ENCODE measurements at places on chromosomes 5 and 9.

DNA sequence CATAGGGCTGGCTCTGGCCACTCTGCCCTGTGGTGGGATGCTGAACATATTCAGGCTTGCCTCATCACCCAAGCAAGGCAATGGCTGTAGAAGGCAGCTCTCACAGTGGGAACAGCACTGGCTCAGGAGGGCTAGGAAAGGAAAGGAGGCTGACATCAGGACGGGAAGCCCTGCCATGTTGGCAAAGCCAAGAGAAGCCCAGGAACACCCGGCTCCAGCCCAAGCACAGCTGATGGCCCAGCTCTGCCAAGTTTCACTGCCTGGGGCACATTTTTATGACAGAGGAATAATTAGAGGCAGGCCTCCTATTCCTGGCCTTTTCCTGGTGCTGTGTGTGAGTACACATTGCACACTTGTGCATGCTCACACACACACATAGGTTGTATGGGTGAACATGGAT lies 163.6 kb upstream of the SMIM23 start:
- DNase-seq, result no peak

GRCh38 chr5:154200221-154200620 lies 9.7 kb downstream of the GALNT10 start:
- DNase-seq, result no peak

GRCh38 chr9:94860678-94861588 lies 134.4 kb downstream of the AOPEP start:
- DNase-seq, result peak; percentile 16

DNA sequence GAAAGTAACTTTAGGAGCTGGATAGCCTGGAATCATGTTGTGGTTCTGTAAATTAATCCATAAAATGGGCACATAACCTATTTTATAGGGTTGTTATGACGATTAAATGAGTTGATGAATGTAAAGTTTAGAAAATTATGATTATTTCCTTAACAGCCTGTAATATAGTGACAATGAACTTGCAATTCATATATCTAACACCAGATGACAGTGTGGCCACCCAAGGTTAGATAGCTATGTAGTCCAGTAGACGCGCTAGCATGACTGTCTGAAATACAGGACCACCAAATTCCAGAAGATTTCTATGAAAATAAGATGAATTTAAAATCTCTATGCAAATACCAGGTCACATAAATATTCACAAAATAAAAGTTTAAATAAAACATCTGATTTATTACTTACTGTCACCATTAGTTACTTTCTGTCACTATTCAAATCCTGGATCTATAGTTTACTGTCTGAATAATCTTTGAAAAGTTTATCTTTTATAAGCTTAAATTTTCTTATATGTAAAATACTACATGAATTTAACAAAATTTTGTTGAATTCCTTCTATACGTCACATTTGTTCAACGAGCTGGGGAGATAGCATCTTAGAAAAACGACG lies 26.1 kb upstream of the MACIR start:
- no peak for DNase-seq

DNA sequence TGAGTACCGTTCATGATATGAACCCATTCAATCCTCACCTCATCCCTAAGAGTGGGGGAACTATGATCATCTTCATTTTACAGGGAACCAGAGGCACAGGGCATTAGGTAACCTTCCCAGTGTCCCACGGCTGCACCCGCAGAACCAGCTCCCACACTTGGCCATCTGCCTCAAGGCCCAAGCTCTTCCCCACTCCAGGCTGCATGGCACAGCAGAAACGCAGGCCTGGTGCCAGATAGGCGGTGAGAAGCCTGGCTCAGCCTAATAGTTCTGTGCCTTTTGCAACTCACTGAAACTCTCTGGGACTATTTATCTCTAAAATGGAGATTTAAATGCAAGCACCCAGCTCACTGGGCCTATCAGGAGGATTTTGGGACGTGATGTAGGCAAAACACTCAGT lies 90.8 kb upstream of the ZNF618 start:
- DNase-seq, result no peak

- DNase-seq, result no peak
Measured at GRCh38 chr5:124628721-124629596, 117.5 kb downstream of the ZNF608 start.

- DNase-seq, result no peak
Measured at GRCh38 chr9:92820964-92821363, 56.3 kb upstream of the BICD2 start.

GRCh38 chr5:39371367-39371635 lies 7.0 kb upstream of the C9 start:
- DNase-seq, result no peak

DNA sequence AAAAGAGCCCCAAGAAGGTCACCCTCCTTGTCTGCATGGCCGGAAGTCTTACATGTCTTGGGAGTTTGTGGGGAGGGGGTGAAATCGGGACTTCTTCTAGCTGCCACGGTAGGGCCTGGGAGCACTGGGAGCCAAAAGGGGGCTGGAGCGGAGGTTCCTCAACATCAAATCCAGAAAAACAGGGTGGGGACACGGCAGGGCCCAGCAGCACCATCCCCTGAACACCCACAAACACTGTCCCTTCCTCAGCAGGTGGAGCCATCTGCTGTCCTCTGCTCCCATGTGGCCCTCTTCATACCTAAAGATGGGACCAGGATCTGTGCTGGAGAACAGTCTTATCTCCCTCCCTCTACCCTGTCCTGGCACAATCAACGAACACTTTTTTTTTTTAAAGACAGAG lies 2.7 kb downstream of the TERT start:
- no peak for DNase-seq

DNA sequence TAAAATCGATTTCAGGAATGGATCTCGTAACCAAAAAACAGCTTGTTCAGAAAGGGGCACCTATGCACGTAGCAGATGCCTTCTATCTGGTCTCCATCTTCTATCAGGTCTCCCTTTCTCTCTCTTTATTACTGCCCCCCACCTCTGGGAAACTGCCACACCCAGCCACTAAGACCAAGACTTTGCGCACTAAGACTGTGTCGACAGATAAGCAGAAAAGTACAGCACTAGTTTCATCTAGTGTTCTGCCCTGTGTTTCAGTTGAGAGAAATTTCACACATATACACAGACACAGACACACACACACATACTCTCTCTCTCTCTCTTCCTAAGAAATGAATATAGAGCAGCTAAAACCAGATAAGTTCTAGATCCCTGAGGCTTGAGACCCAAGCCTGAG lies 210.1 kb upstream of the MAP3K1 start:
- no peak for DNase-seq

DNA sequence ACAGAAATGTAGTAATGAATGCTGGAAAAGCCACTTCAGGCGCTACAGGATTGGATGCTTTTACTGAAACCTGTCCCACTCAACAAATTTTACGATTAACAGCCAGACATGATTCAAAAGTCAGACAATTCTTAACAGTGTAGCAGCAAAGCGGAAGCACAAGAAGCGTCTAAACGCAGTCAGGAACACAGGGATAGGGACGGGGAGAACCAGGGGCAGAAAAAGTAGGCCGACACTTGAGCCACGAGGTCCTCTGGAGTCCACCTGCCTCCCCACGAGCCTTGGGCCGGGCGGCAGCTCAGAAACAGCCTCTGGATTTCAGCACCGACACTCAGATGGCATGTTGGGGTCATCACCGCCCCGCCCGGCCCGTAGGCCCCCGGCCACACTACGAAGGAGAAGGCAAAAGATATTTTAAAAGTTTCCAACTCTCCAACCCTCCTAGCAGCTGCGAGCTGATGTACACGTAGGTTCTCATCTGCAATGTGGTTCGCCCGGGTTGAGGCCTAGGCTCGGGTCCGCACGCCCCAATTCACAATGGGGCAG lies 615 bp downstream of the RACK1 start:
- DNase-seq, result no peak

DNA sequence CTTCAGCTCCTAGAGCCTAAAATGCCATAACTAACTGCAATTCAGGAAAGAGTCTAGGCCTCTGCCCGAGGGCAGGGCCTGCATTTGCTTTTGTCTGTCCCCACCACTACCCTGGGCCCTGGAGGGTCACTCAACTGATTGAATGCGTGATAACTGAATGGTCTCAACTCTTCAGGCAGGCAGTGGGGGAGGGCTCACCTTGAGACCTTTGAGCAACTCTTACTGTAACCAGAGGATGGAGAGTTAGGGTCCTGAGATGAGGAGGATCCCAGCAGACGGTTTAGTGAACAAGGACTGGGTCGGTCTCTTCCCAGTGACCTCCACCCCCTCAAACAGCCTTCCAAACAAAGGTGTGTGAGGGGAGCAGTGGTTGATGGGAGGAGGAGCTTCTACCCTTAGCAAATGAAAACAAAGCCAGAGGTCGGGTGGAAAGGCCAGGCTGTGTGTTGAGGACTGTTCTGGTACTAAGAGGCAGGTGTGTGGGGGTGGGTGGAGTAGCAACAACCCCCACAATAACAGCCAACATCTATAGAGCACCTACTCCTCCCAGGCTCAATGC lies 59.4 kb downstream of the CXXC5 start:
- no peak for DNase-seq

GRCh38 chr5:174688441-174689354 lies 35.7 kb upstream of the MSX2 start:
- no peak for DNase-seq

DNA sequence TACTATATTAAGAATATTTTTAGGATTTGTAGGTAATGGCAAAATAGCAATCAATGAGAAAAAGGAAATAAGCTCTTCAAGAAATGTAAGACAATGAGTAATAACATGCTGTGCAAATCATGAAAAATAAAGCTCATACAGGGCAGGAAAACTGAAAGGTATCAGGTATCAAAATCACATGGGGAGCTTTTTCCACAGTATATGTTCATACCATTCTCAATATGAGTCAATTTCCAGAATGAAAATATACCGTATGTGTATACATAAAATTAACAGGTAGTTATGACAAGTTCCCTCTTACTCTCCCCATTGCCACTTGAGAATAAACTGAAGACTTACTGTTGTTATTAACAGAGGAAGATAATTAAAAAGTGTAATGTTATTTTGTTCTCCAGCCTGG lies 35.9 kb downstream of the EFCAB9 start:
- DNase-seq, result no peak

DNA sequence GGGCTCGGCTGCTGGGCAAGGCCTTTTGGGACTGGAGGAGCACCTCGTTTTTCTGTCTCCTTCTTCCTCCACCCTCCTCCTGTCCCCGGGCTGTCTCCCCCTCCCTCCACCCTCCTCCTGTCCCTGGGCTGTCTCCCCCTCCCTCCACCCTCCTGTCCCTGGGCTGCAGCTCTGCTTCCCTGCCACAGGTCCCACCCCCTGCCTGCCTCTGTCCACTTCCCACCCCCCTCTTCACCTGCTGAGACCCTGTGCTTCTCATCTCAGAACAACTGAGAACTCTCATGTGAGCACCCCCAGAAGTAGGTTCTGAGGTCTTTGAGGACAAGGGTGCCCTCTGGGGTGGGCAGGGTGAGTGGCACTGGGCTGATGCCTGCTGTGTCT lies 5.8 kb upstream of the TOR4A start:
- DNase-seq, result no peak

DNA sequence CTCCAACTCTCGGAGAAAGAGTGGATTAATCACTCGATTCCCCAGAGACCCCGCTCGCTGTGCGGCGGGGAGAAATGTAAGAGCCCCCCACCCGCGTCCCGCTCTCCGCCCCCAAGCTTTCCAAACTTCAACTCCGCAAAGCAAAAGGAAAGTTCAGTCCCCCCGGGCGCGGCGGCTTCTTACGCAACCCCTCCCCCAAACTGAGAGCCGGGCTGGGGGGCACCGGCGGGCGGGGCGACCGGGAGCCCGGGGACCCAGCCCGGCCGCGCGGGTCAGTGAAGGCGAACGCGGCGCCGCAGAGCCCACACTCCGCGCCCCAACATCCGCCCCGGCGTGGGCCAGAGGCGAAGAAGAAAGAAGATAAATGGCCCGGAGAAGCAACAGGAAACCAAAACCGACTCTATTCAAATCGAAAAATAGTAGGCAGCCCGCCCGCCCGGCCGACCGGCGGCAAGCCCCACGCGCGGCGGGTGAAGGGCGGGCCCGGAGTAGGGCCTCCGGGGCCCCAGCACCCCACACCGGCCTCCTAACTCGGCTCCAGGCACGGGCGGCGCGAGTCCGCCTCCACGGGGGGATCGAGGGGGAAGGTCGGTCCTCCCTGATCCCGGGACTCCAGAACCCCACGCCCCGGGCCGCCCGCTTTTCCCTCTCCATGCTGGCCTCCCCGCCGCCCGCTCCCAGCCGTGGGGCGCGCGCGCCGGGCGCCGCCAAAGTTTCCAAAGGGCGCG lies 720 bp downstream of the NOTCH1 start:
- no peak for DNase-seq

GRCh38 chr9:32606811-32607210 lies 28.7 kb downstream of the TAF1L start:
- no peak for DNase-seq

- no peak for DNase-seq
Measured at GRCh38 chr9:31445960-31446359, 938.5 kb upstream of the ACO1 start.

- DNase-seq, result no peak
Measured at GRCh38 chr9:129362287-129363000, 184.4 kb upstream of the IER5L start.

GRCh38 chr9:112059145-112059965 lies 115.7 kb downstream of the SUSD1 start:
- DNase-seq, result no peak

DNA sequence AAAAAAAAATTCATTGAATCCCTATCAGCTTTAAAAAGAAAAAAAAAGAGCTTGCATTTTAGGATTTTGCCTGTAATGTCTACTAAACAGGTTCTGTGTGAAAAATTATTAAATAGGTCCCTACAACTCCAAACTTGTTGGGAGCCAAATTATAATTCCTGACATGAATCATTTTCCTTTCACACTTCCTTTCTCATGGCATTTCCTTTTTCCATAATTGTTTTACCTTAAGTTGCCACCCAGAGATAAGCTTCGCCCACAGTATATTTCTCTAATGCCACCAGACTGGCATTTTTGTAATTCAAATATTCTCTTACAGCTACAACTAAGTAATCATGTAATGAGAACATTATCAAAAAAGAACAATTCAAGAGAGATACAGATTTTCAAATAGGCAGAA lies 348.8 kb downstream of the EFNA5 start:
- DNase-seq, result no peak

DNA sequence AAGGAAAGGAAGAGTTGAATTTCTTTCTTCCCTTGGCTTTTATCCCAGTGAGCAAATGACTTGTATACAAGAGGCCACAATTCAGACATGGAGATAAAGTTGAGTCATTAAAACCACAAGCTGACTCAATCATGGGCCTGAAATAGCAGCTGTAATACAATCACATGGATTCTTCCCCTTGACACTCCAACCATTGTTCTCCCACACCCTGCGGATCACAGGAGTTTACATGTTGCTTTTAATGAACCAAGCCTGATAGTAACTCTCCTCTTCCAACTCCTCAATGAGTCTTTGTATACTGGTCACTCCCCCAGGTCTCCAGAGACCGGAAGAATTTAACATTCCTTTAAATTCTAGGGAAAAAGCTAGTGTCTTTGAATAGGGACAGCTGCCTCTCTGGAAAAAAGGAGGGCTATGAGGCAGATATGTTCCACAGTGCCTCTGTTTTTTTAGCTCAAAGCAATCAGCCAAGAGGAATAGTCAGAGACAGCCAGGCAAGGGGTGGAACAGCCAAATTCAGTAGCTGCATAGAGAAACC lies 32.4 kb downstream of the PCDHGC5 start:
- DNase-seq, result peak; percentile 65

GRCh38 chr5:80711938-80712337 lies 57.2 kb upstream of the DHFR start:
- DNase-seq, result no peak

GRCh38 chr5:4572311-4573100 lies 567.6 kb upstream of the ADAMTS16 start:
- no peak for DNase-seq

Data from bone marrow (tissue), 2 donors.